ENCODE measurements at places on chromosomes 6 and 20.
A peak's percentile ranks its signal among the peaks of the same experiment; 100 is the strongest.

DNA sequence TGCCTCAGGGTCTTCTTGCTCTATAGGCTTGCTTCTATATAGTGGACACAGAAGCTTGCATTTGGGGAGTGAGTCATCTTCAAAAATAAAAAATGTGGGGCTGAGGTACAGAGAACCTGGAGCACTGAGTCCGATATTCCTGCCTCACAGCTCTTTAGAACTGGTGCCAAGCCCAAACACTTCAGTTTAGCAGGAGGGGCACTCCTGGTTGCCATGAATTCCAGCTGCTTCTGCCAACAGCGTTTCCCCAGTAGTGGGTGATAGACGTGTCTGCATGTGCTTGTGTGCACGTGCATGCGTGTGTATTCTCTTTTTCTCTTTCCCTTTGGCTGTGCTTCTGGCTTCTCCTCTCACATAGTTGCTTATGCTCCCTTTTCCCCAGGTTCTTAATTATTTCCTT, 11.9 kb downstream of the DNPH1 start:
- DNase-seq: no peak

DNA sequence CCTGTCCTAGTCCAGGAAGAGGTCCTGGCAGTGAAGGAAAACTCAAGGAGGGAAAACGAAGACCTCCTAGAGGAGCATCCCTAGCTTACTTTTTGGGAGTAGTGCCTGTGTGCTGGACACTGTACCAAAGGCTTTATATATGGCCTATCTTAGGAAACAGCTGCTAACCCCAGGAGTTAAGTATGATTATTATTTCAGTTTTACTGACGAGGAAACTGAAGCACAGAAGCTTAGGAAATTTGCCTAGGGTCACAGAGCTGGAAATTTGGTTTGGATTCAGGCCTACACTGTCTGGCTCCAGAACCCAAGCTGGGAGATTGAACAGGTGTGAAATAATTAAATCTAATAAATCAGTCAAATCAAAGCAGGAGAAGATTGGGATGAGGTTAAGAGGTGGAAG, 78.0 kb downstream of the SLX4IP start:
- no peak for DNase-seq

DNA sequence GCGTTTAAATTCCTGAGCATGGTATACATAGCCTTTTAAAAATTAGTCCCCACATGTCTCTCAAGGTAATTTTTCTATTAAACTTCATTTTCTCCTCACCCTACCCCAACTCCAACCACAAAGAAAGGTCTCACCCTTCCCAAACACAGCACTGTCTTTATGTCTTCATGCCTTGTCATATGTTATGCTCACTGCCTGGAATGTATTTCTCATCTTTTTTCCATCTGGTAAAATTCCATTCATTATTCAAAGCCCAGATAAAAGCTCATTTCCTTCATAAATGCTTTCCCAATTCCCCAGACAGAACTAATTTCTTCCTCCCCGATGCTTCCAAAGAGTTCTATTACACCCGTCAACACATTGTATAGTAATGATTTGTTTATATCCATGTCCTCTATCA, 302.0 kb downstream of the ALDH8A1 start:
- no peak for DNase-seq

- DNase-seq: no peak
Measured at GRCh38 chr6:69026243-69026642, 391.2 kb downstream of the ADGRB3 start.

DNA sequence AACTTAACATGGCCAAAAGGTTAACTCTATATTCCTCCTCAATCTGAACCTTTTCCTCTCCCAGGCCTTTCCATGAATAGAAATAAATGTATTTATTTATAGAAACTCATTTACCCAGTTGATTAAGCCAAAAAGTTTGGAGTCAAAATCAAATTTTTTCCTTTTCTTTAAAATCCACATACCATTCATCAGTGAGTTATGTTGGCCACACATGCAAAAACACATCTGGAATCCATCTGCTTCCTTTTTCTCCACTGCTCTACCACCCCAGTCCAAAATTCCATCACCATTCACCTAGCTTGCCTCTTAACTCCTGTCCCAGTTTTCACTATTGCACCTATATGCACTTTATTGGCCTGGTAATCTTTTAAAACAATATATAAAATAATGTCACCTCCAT, 62.4 kb upstream of the TMEM200A start:
- no peak for DNase-seq

GRCh38 chr20:21529863-21530262, 16.0 kb upstream of the NKX2-2 start:
- peak; percentile 39 for DNase-seq

DNA sequence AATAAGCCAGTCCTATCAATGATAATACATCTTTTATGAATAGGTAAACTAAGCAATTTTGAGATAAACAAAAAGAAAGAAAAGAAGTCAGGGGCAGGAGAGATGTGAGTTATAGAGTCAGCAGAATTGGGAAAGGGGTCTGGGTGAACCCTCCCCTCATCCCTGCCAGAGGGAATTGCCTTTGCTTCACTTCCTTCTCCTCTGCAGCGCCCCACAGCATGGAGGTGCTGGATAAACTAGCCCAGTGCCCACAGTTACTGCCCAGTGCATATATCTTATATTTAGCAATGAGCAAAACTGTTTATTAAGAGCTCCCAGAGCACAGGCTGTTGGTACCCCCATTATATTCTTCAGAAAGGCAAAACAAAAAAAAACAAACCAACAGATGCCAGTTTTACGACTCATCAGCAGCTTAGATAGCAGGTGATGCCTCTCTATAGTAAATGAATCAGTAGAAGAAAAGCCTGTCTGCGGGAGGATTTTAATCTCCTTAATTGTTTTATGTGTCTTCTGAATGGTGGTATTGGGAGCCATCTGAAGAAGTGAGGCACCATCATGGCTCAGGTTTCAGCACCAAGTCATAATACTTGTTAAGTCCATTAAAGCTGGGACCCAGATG, 419.2 kb downstream of the EPM2A start:
- no peak for DNase-seq

- peak; percentile 87 for DNase-seq
Measured at GRCh38 chr6:34657307-34657978, 39.1 kb downstream of the ILRUN start.

DNA sequence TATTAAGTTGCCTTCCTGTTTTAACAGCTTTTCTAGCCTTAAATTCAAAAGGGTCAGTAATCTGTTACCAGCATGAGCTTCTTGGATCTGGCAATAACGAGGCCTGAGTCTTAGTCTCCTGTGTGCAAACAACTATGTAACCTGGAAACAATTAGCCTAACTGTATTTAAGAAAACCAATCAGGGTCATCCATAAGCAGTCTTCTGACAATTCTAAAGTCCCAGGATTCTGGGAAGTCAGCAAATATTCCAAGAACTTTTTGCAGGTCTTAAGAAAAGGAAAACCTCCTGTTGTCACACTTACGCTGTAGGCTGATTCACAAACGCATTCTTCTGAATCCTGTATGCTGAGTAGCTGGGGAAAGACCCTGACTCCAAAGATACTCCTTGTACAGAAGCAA, 90.4 kb downstream of the COL12A1 start:
- DNase-seq: no peak

DNA sequence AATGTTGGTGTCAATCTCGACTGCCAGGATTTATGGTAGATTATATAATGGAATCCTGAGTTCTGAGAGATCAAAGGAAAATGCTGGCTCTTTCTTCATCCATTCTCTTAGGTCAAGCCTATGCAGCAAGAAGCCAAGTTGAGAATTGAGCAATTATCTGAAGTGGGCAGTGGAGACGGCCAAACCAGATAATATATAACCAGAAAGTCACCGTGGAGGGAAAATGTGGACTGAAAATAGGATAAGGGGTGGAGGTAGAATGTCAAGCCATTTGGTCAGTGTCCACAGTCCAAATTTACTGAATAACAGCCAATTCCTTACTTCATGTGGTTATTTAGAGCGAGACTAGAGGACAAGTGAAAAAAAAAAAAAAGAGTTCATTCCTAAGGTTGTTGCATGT, 107.8 kb upstream of the ESR1 start:
- no peak for DNase-seq

GRCh38 chr6:34154668-34155447, 9.0 kb upstream of the GRM4 start:
- DNase-seq: peak; percentile 43

DNA sequence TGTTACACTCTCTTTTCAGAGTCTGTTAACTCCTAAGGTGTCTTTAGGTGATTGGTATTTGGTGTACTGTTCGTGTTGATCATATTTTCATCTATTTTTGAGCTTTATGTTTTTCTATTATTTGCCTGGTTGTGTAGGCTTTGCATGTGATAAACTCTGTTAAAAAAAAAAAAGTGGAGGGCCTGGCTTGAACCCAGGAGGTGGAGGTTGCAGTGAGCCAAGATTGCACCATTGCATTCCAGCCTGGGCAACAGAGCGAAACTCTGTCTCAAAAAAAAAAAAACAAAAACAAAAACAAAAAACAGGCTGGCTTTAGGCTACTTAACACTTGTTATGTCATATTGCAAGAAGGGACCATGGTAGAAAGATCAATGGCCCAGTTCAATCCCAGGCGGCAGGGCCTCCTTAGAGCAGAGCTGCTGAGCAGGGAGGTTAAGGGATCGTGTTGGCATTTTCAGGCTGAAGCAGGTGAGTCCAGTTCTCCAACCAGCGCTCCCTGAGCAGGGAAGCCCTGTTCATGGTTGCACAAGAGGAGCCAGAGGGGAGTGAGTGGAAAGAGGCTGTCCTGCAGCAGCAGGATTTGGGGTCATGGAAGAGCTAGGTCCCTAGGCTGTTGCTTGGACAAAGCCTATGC, 8.5 kb downstream of the PYGB start:
- DNase-seq: peak; percentile 43

GRCh38 chr20:50406610-50407136, 103.5 kb upstream of the PTPN1 start:
- DNase-seq: no peak

DNA sequence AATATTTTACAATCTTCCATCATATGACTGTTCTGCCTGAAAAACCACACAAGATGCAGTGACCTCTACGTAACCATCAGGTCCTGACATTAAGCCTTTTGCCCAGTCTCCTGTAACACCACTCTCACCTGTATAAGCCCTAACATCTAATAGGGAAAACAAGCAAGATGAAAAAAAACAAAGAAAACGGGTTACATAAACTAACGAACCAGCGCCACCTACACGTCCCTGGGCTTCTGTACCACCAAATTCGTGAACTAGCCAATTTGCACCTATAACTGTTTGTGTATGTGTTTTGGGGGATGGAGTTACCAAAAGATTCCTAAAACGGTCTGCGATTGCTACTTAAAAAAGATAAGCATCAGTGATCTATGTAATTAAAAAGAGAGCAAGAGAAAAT, 70.2 kb downstream of the BLOC1S5 start:
- DNase-seq: peak; percentile 16

DNA sequence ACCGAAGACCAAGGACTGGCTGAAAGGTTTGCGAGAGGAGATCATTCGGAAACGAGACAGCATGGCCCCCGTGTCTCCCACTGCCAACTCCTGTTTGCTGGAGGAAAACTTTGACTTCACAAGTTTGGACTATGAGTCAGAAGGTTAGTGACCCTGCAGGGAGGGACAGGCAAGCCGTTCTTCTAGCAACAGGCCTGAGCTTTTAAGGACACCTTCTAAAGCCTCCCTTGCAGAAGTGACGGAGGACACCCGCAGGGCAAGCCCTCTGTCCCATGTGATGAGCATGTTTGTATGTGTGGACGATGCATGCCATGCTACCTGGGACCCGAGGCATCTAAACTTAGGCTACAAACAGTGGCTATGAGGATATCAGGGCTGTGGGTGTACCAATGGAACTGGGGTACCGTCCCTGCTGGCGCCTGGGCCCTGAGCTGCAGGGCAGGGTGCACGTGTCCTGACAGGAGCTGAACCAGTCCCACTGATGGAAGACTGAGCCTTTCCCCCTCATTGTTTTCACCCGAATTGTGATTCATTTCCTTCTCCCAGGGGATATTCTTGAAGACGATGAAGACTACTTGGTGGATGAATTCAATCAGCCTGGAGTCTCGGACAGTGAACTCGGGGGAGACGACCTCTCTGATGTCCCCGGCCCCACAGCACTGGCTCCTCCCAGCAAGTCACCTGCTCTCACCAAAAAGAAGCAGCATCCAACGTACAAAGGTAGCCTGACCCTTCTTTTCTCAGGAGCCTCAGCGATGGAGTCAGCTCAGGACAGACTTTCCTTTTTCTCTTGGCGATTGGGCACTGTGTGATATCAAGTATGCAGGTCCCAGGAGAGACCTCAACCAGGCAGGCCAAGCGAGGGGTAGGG, 84.4 kb downstream of the SERAC1 start:
- no peak for DNase-seq

DNA sequence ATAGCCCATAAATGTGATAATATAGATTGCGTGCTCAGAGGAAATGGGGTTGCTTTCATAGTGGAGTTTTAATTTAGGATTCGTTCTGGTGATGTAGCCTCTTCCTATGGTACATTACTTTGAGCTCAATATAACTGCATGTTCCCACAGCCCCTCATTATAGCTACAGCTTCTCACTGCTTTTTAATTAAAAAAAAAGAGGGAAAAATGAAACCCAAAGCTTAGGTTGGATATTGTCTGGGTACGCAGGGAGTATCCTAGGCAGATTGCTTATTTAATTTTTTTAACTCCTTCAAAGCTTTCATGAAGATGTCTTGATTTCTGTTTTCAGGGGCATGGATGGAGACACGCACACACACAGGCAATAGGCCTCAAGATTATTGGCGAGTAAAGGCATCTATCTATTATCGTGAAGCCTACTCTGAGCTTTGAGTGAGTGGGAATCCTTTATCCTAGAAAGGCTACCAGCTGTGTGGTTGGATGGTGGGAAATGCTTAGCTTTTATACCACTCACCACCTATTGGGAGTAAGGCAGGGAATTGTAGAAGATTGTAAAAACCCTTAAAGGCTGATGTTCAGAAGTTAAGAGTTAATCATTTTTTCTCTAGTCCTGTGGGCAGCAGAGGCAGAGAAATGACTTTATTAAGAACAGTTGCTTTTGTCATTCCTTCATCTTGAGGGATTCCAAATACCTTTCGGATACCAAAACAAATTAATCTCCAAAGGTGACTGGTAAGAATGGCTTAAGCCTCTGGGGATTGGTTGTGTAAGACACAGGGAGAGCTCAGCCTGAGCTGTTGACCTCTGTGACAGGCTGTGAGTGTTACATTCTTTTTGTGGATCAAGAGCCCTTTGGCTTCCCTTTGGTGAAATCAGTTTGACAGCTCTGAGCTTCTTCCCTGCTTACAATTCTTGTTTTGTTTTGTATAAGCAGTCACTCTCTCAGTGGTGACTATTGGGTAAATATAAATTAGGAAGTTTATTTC, 33.4 kb downstream of the CTNNBL1 start:
- DNase-seq: peak; percentile 7

DNA sequence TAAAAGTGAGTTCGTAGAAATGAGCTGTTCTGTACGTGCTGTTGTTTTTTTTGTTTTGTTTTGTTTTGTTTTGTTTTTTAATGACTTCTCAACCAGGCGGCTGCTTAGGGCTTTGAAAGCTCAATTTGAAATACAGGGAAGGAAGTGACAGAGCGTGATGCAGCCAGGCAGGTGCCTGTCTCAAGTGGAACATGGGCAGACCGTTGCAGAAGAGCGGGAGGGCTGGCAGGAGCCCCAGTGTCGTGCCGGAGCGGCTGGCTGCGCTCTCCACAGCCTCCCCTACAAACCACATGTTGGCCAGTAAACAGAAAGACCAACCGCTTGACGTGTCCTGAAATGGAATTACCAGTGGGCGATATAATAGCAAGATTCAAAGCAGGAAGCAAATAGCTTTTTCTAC, 164.9 kb upstream of the RREB1 start:
- DNase-seq: no peak

GRCh38 chr6:154268486-154268885, 88.1 kb downstream of the IPCEF1 start:
- DNase-seq: no peak

- DNase-seq: no peak
Measured at GRCh38 chr6:136409597-136409996, 120.0 kb upstream of the BCLAF1 start.

GRCh38 chr20:36343641-36344040, 37.5 kb downstream of the DLGAP4 start:
- DNase-seq: no peak

Measured in MCF 10A (cell line).